ENCODE measurements at places on chromosomes 12 and 14.

- no peak for DNase-seq
These were observed 21.6 kb downstream of the PRKCH start for GRCh38 chr14:61342932-61343331.

DNA sequence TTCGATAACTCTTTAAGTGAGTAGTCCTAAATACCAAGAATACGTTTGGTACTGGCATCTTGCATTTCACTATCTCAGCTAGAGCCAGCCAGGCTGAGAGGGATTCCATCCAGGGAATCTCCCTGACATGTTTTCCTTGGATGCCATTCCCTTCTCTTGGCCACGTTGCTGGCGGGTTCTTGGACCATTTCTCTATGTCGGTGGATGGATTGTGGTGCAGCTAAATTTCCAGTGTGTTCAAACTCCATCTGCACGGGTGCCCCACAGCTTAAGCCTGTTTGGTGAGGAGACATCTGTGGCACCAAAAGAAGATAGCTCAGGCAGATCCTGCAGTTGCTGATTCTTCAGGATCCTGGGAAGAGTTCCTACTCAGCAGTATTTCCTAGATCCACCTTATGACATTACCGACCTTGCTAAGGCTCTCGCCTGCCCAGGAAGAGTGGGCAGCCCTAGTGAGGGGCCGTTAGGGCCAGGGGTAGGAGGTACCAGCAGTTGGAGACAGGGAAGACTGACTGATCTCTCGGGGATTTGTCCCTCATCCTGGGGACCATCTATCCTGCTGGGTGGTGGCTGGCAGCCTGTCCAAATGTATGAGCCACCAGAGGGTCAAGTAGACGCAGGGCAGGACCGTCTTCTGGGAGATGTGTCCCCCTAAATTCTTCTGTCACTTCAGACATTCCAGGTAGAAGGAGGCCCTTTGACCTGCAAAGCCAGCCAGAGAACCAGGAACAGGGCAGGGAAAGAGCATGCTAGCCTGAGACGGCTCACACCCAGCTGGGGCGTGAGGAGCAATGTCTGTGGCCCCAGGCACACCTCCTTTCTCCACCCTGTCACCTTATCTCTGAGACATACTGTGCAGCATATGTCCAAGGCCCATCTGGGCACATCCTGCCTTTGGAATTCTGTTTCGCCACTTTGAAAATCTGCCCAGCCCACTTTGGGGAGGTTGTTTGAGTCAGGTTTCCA, 72.6 kb upstream of the CAPRIN2 start:
- no peak for DNase-seq

DNA sequence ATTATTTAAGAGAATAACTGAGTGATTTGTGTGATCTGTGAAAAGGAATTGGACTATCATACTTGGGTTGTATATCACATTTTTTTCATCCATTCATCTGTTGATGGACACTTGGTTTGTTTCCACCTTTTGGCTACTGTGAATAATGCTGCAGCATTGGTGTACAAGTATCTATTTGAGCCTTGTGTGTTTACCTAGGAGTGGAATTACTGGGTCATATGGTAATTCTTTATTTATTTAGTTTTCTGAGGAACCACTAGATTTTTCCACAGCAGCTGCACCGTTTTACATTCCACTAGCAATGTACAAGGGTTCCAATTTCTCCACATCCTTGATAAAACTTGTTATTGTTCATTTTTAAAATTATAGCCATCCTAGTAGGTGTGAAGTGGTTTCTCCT, 56.1 kb downstream of the APAF1 start:
- no peak for DNase-seq

DNA sequence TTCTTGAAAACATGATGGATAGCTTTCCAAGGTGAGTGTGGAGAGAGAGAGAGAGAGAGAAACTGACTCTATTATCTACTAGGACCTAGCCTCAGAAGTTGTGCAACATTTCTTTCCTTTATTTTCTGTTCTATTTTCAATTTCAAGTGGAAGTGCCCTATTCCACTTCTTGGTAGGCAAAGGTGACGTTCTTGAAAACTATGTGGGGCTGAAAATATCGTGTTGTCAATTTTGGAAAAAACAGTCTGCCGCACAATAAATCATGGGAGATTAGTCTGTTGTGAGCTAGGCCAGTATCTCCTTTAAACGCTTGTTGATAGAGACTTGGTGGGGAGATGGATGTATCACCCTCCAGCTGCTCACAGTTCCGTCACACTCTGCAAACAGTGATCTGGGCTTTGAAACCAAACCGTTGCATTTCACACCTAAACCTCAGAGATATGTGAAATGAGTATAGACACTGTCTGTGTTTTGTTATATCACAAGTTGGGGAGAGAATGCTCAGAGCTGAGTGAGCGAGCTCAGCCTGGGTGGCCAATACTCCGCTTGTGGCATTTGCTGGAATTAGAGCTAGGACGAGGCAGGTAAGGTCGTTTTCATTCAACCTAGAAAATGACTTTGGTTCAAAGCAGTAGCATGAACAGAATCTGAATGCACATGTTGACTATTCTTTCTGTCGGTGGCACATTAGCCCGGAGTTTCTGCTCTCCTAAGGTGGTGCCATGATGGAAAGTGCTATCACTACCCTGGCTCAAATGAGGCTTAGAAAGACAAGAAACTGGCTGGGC, 75.1 kb upstream of the ST8SIA1 start:
- DNase-seq, result peak; percentile 34

- no peak for DNase-seq
These were observed 52.1 kb downstream of the LRCOL1 start for GRCh38 chr12:132558042-132558856.

DNA sequence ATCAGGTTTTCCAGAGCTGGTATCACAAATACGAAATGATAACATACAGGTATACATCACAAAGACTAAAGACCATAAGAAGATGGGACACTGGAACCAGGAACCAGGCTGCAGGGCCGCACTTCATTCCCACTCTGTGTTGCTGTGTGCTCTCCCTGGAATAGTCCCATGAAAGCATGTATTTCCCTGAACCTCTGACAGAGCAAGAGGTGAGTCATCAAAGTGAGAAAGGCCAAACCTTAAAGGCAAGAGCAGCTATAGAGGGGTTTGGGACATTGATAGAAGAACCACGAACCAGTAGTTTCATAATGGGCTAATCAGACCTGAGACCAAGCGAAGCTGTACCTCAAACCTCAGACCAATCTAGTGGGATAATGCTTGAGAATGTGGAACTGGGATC, 283.0 kb upstream of the PRKD1 start:
- DNase-seq, result no peak

DNA sequence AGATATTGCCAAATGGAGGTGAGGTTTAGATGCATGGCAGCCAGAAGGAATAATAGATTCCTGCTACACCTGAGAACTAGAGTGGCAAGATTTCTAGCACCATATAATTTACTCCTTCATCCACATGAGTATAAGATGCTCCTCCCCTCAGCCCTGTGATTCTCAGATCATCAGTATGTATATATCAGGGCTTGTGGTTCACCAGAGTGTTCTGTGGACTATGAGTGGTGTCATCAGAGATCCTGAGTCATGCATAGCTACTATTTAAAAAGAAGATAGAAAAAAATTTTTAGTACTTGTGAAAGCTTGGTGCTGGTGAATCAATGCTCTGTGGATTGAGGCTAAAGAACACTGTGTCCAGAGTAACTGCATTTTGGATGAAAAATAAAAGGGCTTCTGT, 285.9 kb downstream of the BMP4 start:
- no peak for DNase-seq

DNA sequence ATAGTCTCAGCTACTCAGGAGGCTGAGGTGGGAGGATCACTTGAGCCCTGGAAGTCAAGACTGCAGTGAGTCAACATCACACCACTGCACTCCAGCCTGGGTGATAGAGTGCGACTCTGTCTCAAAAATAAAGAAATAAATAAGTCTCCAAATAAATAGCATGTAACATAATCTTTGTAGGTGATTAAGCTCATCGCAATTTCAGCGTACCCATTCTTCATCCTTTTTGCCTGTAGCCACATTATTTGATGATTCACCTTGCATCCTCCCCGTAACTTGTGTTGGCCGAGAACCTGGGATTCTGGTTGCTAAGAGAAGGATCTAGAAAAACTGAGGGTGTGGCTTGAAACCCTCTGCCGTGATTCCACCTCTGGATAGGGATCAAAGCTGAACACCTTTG, 115.1 kb downstream of the GALC start:
- DNase-seq, result no peak

- DNase-seq, result no peak
These were observed 93.4 kb upstream of the HOXC13 start for GRCh38 chr12:53844994-53845844.

GRCh38 chr14:78403278-78403815, 233.2 kb downstream of the NRXN3 start:
- DNase-seq, result no peak

GRCh38 chr12:131784909-131785762, 43.1 kb upstream of the MMP17 start:
- no peak for DNase-seq

DNA sequence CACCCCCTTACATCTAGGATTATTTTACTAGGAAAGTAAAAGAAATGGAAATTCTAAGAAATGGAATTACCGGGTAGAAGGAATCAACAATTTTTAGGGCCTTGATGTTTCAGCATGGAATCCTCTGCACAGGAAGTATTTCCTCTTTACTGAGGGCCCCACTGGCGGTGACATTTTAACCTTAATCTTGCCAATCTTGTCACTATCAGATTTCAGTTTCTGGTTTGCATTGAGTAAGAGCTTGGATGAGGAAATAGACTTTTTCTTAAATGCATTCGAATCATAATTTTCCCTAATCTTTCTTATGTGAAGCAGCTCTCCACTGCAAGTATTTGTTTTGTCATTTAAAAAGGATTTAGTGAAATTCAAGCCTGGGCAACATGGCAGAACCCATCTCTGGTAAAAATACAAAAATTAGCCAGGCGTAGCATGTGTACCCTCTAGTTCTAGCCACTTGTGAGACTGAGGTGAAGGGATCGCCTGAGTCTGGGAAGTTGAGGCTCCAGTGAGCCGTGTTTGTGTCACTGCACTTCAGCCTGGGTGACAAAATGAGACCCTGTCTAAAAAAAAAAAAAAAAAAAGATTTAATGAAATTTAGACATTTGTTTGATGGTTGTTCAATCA, 40.7 kb downstream of the TPCN1 start:
- DNase-seq, result no peak

DNA sequence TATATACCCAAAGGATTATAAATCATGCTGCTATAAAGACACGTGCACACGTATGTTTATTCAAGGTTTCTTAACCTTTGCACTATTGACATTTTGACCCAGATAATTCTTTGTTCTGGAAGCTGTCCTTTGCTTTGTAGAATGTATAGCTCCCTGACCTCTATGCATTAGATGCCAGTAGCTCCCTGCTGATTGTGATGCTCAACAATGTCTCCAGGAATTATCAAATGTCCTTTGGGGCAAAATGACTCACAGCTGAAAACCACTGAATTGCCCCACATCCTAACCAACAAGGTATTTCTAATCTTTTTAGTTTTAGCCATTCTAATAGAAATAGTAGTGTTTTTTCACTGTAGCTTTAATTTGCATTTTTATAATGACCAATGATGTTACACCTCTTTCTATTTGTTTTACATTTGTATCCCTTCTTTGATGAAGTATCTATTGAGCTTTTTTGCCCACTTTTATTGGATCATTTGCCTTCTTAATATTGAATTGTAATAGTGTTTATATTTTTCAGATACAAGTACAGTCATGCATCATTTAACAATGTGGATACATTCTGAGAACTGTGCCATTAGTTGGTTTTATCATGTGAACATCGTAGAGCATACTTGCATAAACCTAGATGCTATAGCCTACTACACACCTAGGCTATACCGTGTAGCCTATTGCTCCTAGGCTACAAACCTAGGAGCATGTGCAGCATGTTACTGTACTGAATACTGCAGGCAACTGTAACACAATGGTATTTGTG, 10.4 kb upstream of the NOPCHAP1 start:
- no peak for DNase-seq

GRCh38 chr12:27899151-27899661, 73.3 kb downstream of the PTHLH start:
- DNase-seq, result peak; percentile 4

DNA sequence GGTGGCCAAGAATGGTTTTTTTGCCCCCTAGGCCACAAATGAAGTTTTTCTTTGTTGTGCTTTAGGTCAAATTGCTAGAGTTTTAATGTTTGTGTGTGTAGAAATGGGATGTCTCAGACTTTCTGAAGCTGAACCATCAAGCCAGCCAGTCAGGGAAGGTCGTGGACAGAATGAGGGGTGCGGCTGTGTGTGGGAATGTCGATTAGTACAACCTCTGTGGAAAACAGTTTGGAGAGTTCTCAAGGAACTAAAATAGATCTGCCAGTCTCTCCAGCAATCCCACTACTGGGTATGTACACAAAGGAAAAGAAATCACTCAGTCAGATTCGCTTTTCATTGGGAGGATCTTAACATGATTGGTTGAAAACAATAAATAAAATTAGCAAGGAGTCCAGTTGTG, 44.5 kb downstream of the ACACB start:
- no peak for DNase-seq

- no peak for DNase-seq
These were observed 49.1 kb downstream of the NCOR2 start for GRCh38 chr12:124518051-124518932.

GRCh38 chr14:59656473-59656872, 79.9 kb upstream of the CCDC175 start:
- DNase-seq, result no peak

DNA sequence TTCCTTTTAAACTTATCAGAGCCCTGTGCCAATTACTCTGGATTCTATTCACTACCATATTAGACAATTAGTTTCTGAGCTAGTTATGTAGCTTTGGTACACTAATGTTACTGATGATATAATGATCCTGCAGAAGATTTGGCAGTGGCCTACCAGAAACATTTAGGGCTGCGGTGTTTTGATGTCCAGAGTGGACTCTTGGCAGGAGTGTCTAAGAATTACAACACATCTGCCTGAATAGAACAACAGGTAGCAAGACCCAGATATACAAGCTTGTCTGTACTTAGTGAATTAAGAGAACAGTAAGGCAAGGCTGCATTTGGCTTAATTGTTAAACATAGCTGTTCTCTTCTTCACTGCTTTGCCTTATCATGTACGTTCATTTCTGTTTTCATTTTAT, 691.6 kb upstream of the FBXO33 start:
- DNase-seq, result no peak

GRCh38 chr12:91109148-91109564, 2.1 kb downstream of the LUM start:
- peak; percentile 37 for DNase-seq

DNA sequence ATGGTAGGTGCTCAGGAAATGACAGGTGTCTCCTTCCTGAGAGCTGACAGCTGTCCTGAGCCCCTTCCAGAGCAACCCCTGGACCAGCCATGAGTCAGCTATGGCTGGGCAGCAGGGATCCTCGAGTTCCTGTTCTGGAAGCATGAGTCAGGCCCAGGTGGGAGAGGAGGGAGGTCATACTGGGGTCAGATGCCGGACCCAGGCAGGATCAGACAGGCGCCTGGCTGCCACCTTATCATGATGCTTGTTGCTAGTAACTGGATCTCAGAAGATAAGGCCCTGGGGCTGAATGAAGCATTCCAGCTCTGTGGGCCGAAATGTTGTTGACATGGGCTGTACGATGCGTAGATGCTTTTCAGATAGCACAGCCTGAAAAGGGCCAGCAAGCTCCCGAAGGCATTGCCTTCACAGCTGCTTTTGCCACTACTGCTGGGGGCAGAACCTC, 17.4 kb upstream of the KRT7 start:
- DNase-seq, result no peak

- DNase-seq, result no peak
These were observed 426.2 kb downstream of the BCAT1 start for GRCh38 chr12:24522736-24523135.

Measured in stimulated activated CD4-positive, alpha-beta T cell treated with anti-CD3 and anti-CD28 coated beads, Interleukin-4, amount 100 ng/mL, for 48 hours (primary cell).